ENCODE measurements at places on chromosomes 7 and 10.

- DNase-seq, result no peak
These were observed 19.9 kb downstream of the CASD1 start for GRCh38 chr7:94529516-94529915.

DNA sequence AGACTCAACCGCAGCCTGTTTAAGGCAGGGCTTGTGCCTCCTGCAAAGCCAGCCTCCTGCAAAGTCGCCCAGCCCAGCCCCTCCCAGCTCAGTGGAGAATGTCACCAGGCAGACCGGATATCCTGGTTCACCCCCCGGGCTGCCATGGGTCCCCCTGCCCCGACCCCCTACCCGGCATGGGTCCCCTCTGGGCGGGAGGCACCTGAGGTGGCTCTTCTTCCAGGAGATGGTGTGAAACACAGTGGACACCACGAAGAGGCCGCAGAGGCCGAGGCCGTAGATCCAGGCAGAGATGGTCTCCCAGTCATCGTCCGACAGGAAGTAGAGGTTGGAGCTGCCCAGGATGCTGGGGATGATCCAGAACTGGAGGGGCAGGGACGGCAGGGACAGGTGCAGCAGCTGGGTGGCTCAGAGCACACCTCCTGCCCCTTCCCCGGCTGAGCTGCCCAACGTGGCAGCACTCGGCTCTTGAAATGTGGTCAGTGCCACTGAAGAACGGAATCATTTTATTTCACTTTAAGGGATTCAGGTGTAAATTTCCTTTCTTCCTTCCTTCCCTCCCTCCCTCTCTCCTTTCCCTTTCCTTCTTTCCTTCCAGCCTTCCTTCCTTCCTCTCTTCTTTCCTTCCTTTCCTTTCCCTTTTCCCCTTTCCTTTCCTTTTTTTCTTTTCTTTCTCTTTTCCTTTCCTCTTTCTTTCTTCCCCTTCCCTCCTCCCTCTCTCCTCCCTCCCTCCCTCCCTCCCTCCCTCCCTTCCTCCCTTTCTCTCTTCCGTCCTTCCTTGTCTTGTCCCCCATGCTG, 36.7 kb upstream of the RADIL start:
- DNase-seq, result no peak

GRCh38 chr7:21500117-21500832, 42.6 kb upstream of the DNAH11 start:
- DNase-seq, result no peak

DNA sequence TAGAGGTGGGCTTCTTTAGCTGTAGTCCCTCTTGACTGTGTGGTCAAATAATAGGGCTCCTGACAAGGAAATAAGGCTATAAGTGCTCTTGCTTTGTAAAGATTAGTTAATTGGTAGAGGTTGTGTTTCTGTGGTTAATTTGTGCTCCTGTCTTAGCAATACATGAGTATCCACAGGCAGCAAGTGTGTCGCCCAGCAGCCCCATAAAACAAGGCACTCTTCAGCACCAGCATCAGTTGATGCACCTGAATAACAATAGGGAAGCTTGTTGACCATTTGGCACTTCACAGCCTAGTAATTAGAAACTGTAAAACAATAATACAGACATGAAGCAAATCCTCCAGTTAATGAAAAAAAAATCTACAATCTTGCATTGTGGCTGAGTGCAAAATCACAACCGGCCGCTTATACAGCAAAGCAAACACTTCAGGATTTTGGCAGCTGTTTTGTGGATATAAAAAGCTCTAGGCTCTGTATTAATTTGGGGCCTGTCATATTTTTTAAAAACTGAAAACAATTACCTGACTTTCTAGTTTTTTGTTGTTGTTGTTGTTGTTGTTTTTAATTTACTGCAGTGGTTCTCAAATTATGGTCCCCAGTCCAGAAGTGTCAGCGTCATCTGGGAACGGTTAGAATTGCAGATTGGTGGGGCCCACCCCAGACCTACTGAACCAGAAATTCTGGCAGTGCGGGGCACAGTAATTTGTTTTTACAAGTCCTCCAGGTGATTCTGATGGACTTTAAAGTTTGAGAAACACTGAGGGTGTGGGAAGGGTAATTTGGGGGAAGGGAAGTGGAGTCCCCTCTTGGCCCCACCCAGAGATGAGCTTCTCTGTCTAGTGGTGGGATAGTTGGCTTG, 56.8 kb downstream of the AUTS2 start:
- DNase-seq, result no peak

All from GM18507 (cell line).